Uterine smooth muscle cell (primary cell): ENCODE measurements at places on chromosomes 6 and 20. TPM values are rescaled to one million over a fixed set of nuclear protein-coding genes. Genes with fewer than 3 reads are reported as not detected.

The BTN1A1 gene
- total RNA-seq: not detected in 2 replicates

The ACAT2 gene
- 144 and 145 TPM in 2 replicates for total RNA-seq

The CYB5R4 gene
- total RNA-seq: 4.5 and 6.4 TPM in 2 replicates

The RAET1L gene
- total RNA-seq: not detected in 2 replicates

The EZR gene
- total RNA-seq: 98.7 and 135 TPM in 2 replicates

The EBF4 gene
- total RNA-seq: 1.2 and 4.1 TPM in 2 replicates

The KCNB1 gene
- under 0.01 and 0.12 TPM in 2 replicates for total RNA-seq

The LY6G5B gene
- 3.0 and 3.4 TPM in 2 replicates for total RNA-seq

The DAAM2 gene
- 3.8 and 6.5 TPM in 2 replicates for total RNA-seq
